Vagina (tissue), 2 donors: ENCODE measurements at places on chromosomes 4 and X.

DNA sequence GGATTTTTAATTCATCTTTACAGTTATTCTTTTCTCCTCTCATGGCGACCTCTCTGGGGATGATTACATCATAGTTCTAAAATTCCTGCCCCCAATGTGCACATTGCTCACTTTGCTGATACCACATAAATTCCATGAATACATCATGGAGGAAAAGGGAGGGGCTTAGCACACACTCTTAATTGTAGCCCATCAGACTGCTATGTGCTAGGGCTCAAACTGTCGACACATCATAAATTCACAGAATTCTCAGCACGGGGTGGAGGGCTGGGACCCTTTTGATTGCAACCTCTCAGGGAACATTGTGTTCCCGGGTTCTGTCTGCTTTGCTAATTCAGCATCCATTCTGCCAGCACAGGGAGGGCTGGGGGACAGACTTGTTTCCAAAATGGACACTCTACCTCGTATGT lies 592.9 kb downstream of the BCOR start:
- DNase-seq, result no peak

GRCh38 chr4:76874176-76874575 lies 23.8 kb downstream of the SOWAHB start:
- DNase-seq, result no peak

DNA sequence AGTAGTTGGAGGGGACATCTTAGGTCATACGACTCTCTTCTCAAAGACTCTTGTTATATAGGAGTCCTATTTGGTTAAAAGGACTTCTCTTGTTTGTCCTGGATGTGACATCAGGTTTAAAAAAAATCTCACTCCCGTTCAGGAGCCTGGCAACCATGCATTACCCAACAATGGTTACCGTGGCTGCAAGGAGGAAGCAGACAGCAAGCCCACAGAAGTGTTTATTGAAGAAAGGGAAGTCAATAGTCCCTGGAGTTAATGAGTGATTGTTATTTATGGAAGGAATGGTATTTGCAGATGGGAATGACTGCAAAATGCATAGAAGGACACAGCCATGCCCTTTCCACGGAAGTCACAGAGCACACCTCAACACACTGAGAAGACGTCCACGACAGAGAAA lies 75.9 kb upstream of the ENPP6 start:
- DNase-seq, result peak; percentile 29

DNA sequence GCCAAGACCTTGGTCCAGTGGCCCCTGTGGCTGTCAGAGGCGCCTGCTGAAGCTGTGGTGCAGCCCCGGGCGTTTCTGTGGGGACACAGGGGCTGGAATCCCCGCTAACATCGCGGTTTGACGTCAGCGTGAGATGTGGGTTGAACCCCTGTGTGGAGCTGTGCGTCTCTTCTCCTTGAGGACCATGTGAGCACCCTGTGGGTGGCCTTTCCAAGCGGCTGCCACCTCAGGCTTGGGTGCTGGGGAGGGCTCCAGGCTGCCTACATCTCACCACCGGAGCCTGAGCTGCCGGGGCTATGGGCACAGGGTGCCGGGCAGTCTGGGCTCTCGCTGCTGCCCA lies 27.7 kb downstream of the UVSSA start:
- no peak for DNase-seq

- DNase-seq, result no peak
Observed at GRCh38 chr4:141783770-141784169, 147.4 kb downstream of the IL15 start.

GRCh38 chr4:151721466-151721865 lies 39.3 kb downstream of the GATB start:
- DNase-seq, result no peak

DNA sequence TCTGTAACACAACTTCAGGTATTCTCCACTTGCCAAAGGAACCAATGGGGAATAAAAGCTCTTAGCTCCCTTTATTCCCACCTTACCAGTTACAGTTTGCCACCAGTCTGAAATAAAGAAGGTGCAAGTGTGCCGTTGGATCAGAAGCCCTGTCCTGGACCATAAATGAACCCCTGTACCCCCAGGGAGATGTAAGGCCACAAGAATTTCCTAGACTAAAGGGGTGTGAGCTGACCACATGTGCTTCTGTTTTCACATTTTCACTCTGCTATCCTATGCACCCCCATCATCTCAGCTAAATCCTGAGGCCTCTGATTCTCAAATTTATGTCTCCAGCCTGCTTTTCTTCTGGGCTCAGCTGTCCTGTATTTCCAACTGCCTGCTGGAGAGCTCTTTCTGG lies 221.2 kb downstream of the SPRY1 start:
- DNase-seq, result no peak

- no peak for DNase-seq
Observed at GRCh38 chr4:22488106-22488505, 27.8 kb downstream of the ADGRA3 start.

GRCh38 chrX:32873786-32874185 lies 337.6 kb downstream of the DMD start:
- no peak for DNase-seq

GRCh38 chr4:7128644-7129043 lies 60.8 kb upstream of the GRPEL1 start:
- DNase-seq, result no peak

GRCh38 chr4:78059524-78059889 lies 2.4 kb downstream of the FRAS1 start:
- DNase-seq, result no peak
